ENCODE measurements at places on chromosomes 6 and 20.

- no peak for DNase-seq
These were observed 155.4 kb upstream of the SYNDIG1 start for GRCh38 chr20:24314053-24314452.

GRCh38 chr6:56764081-56764566 lies 121.4 kb upstream of the DST start:
- DNase-seq, result no peak

GRCh38 chr6:134322216-134322615 lies 4.3 kb upstream of the SGK1 start:
- DNase-seq, result no peak

- DNase-seq, result no peak
These were observed 137.0 kb downstream of the KHDC1L start for GRCh38 chr6:73088138-73088813.

DNA sequence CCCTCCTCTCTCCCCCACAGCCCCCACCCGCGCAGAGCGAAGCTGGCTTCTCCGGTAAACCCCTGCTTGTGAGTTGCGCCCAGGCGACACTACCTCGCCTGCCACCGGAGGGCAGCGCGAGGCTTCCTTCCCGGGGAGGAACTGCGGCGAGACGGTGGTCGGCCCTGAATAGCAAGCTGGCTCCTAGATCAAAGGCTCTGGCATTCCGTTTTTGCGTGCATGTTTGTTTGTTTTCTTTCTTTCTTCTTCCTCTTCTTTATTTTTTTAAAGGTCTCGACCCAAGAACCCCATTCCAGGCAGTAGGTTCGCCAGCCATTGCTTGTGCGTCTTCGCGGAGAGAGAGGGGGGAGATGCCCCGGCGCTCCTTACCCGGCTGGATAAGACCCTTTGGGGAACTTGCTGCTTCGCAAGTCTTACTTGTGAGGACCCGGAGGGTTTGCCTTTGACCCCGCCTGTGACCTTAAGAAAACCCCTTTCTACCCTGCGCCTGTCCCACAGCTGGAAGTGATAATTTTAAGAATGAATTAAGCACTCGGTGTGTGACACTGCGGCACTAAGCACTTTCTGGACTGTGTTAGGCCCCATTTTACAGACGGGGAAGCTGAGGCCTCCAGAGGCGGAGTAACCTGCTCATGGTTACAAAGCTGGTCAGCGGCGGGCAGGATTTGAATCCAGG lies 92.7 kb upstream of the SIRPA start:
- peak; percentile 56 for DNase-seq

GRCh38 chr20:38804221-38804620 lies 1.3 kb upstream of the PPP1R16B start:
- DNase-seq, result no peak

GRCh38 chr20:34473262-34473883 lies 42.8 kb upstream of the DYNLRB1 start:
- no peak for DNase-seq

GRCh38 chr20:52433326-52434040 lies 241.9 kb upstream of the ZFP64 start:
- DNase-seq, result no peak

DNA sequence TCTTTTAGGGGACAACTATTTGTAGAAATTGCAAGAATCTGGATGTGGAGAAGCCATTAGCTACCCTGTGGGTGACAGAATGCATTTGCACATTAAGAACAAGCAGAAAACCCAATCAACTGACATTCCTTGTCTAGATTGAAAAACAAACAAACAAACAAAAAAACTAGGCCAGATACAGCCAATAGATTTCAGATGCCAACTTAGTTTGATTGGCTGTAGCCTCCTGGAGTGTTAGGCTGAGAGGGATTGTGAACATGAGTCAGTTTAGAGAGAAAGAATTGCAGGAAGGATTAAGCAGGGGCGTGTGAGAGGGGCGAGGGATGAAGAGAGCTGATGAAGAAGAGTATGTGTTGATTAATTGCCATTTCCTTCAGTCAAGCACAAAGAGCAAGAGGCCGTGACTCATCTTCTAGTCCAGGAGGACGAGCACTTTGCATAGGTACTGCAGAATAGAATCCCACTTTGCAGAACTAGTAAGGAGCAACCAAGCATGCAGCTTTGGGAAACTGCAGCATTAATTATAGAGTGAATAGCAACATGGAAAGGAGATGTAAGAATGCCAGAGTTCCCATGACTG lies 188.0 kb upstream of the RAB32 start:
- DNase-seq, result no peak

Data from KG1 (cell line).